ENCODE measurements at places on chromosomes 2 and 18. TPM values are rescaled to one million over a fixed set of nuclear protein-coding genes. Genes with fewer than 3 reads are reported as not detected.

DNA sequence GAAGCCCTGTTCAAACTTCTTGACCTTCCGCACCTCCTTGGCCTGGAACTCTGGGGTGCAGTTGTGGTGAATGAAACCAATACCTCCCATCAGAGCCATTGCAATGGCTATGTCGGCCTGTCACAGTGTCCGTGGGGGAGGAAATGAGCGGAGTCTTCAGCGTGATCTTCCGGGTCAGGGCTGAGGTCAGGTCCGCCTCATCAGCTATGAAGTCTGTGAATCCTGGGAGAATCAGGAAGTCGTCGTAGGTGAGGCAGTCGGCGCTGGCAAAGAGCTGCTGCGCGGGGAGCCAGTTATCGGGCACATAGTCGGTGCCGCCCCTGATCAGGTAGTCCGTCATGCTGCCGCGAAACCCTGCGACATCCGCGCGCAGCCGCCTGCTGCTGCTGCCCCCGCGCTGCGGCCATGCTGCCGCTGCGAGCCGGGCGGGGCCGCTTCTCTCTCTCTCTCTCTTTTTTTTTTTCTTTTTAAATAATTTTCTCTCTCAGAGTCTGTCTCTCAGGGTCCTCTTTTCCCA, 154.1 kb upstream of the ZSWIM2 start:
- no peak for DNase-seq
- no peak overlapping the region for H3K4me3 ChIP-seq

Gene OBSL1
- 111 TPM for total RNA-seq

DNA sequence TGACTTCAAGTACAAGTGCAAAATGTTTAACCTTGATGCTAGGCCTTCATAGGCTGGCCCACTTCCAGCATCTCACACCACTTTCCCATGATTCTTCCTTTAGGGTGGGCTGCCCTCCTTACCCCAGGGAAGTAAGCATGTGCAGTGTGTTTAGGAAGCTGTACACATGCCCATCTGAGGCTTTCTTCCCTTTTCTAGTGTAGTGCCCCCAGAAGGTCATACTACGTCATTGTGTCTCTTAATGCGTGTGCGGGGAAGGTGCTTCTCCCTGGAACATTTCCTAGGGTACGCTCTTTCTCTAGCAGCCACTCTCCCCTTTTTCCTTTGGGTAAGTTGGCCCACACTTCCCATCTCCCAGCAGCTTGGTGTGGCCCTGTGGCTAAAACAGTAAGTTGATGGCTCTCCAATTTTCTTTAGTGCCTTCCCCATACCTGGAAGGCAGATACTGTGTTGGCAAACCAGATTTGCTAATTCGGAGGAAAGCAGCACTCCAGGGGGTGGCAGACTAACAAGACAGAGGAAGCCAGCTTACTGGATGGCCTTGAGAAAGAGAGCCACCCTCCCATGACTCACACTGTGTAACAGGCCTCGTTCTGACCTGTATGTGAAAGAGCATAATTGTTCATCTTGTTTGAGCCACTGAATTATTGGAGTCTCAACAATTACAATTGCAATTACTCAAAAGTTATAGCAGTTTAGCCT, 1.1 kb upstream of the SULT6B1 start:
- H3K36me3 ChIP-seq, result no peaks in the 10 kb centered on the region
- H3K4me3 ChIP-seq, result no peak overlapping the region
- H3K27me3 ChIP-seq, result peaks cover 2% of the 10 kb centered on the region
- no peak overlapping the region for H3K27ac ChIP-seq

Gene ATOH8
- total RNA-seq, result 2.7 TPM

Gene LIMS4
- total RNA-seq, result 3.3 TPM
